Ammon's horn (tissue), 1 donor: ENCODE measurements at places on chromosomes 1 and 21.

DNA sequence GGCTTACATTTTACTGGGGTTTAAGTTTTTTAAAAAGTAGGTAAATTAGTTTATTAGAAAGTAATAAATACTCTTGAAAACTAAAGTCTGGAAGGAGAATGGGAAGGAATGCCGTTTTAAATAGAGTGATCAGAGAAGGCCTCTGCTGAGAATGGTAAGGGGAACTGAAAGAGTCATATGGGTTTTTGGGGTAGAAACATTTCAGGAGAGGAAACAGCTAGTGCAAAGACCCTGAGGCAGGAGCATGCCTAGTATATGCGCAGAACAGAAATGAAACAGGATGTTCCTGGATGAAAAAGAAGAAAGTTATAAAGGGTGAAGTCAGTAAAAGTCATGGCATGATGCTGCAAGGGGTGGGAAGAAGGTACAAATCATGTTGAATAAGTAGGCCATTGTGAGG is 38.9 kb downstream of the ZC3H11B start:
- no peak for DNase-seq

DNA sequence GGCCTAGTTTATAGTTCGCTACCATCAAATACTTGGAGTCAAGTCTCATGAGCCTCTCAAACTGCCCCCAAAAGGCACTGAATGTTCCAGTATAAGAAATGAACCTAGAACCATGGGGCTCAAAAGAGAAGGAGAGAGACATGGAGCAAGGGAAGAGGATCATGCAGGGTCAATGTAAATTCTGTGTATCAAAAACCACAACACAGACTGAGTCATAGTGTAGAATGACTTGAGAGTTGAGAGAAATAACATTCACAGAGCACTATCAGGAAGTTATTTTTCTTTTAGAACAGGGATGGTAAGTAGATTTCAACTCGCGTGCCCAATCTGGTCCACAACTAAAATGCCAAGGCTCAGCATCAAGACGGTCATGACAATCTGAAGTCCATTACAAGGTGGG is 59.8 kb downstream of the GNG12 start:
- DNase-seq: no peak

DNA sequence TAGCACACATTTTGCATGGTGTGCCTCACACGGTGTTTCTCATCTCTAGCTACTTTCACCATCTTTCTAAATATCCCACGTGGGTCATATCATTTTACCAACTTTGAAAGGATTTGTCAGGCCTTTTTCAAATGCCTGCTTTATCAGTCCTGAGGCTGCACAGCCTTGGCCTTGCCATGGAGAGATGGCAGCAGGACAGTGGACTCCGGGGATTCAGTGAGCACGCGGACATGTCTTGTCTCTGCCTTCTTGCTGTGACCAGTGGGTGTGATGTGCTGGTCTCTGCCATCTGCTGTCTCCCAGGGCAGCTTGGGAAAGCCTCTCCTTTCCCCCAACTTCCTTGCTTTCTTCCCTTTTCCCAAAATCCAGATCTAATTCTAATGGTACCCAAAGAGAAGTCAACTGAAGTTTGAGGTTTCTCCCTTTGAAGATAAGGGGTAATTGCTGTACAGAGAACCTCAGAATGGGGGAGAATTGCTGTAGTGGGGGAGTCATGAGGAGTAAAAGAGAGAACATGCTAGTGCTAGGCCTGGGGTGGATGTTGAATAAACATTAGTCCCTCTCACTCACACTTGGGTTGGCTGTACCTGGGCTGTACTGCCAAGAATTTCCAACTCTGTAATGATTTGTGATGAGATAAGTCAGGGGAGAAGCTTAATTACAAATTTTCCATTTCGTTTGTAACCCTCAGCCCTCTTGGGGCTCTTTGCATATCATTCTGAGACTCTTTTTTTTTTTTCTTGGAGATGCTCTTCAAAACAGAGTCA is 99.5 kb downstream of the GALNT2 start:
- no peak for DNase-seq

- no peak for DNase-seq
Observed at GRCh38 chr1:199290186-199290585, 651.3 kb downstream of the PTPRC start.

DNA sequence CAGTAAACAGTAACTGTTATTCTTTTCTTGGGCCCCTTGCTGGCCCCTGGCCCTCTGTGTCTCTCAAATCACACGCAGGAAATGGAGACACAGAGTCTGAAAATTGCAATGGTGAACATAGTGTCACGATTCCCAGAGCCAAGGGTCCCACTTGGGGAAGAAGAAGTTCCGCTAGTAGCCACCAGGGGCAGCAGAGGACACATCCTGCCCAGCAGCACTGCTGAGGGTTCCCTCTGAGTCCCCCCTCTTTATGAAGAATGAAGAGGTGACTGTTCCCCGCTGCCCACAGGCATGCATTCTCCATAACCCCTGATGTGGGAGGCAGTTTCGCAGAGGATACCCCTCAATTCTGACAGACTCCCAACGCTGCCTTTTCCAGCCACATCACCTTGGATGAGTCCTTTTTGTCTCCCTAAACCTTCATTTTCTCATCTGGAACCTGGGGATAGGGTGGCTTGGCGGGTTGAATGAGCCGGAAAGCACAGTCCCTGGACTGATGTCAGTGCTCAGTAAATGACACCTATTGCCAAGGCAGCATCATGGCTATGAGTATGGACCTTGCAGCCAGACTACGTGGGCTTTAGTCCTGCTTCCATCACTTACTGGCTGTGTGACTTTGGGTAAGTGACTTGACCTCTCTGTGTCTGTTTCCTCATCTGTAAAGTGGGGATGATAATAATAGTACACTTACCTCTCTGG is 238.0 kb upstream of the TMEM51 start:
- peak; percentile 56 for DNase-seq

- DNase-seq: no peak
Observed at GRCh38 chr1:147390185-147390542, 147.7 kb downstream of the CHD1L start.

GRCh38 chr1:31111290-31111951 is 45.9 kb upstream of the PUM1 start:
- DNase-seq: no peak

GRCh38 chr1:228279722-228280105 is 71.9 kb downstream of the OBSCN start:
- no peak for DNase-seq

- no peak for DNase-seq
Observed at GRCh38 chr1:25562101-25562927, 18.9 kb downstream of the LDLRAP1 start.

GRCh38 chr21:35885942-35886541 is 174.3 kb downstream of the SETD4 start:
- DNase-seq: no peak
